Ovary (tissue), 10 donors: ENCODE measurements at places on chromosomes 16 and 17.

- no peak overlapping the region for H3K27ac ChIP-seq
- DNase-seq = no peak
- H3K4me1 ChIP-seq = no peaks in the 10 kb centered on the region
Measured at GRCh38 chr16:3550851-3551847, 26.1 kb downstream of the NLRC3 start.

DNA sequence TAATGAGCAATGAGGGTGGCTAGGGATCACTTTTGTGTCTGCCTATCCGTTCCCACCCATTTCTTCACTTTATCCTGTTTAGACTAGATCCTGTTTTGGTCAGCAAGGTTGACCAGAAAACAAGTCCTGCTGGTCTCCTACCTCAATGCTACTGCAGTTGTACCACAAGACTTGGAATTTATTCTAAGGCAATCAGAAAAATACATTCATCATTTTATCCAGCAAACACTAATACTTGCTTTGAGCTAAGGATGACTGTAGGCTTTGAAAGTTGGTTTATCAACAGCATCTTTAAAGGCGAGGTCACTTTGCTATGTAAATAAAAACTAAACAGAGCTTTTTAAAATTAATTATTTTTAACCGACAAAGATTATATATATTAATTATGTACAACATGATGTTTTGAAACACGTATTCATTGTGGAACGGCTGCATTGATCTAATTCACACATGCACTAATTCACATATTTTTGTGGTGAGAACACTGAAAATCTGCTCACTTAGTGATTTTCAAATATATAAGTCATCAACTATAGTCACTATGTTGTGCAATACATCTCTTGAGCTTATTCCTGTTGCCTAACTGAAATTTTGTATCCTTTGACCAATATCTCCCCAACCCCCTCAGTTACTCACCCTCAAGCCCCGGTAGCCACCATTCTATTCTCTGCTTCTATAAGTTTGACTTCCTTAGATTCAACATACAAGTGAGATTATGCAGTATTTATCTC, 125.9 kb upstream of the HS3ST3A1 start:
- no peaks in the 10 kb centered on the region for H3K36me3 ChIP-seq
- H3K4me1 ChIP-seq = no peaks in the 10 kb centered on the region
- no peak overlapping the region for H3K27ac ChIP-seq
- no peak overlapping the region for H3K4me3 ChIP-seq
- no peaks in the 10 kb centered on the region for H3K27me3 ChIP-seq

GRCh38 chr16:79269211-79269863, 331.2 kb downstream of the MAF start:
- no peaks in the 10 kb centered on the region for H3K36me3 ChIP-seq
- no peak for DNase-seq
- no peaks in the 10 kb centered on the region for H3K27me3 ChIP-seq
- no peaks in the 10 kb centered on the region for H3K4me1 ChIP-seq
- H3K27ac ChIP-seq = no peak overlapping the region

- no peak for DNase-seq
- peaks cover 8% of the 10 kb centered on the region for H3K4me1 ChIP-seq
- no peaks in the 10 kb centered on the region for H3K36me3 ChIP-seq
- H3K27me3 ChIP-seq = no peaks in the 10 kb centered on the region
Measured at GRCh38 chr17:9875441-9875840, 29.6 kb downstream of the RCVRN start.

DNA sequence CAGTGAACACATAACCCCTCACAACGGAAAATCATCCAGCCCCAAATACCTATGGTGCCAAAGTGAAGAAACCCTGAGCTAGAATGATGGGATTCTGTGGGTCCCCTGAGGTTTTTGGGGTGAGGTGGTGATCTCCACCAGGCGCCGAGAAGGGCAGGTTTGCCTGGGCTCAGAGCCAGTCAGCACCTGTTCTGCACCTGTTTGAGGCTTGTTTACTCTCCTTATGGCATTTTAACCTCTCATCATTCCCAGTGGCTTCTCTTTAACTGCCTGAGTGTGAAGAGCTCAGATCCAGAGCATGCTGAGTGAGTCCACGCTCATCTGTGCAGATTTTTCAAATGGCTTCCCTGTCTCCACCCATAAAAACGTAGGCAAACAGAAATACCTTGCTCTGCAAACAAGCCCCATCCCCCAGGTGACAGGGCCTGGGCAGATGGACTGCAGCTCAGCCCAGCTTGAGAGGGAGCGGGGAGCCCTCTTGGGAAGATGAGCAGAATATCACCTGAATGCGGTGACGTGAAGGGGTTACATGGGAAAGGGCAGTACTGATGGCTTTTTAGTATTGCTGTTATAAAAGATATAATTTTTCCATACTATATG, 40.1 kb upstream of the CLEC19A start:
- H3K27me3 ChIP-seq = no peaks in the 10 kb centered on the region
- no peak overlapping the region for H3K27ac ChIP-seq
- no peaks in the 10 kb centered on the region for H3K4me1 ChIP-seq
- no peak for DNase-seq
- H3K36me3 ChIP-seq = no peaks in the 10 kb centered on the region
- no peak overlapping the region for H3K4me3 ChIP-seq

- no peak overlapping the region for H3K4me3 ChIP-seq
- no peak for DNase-seq
- H3K36me3 ChIP-seq = no peaks in the 10 kb centered on the region
- no peak overlapping the region for H3K27ac ChIP-seq
Measured at GRCh38 chr17:77214328-77214727, 73.6 kb downstream of the SEC14L1 start.

DNA sequence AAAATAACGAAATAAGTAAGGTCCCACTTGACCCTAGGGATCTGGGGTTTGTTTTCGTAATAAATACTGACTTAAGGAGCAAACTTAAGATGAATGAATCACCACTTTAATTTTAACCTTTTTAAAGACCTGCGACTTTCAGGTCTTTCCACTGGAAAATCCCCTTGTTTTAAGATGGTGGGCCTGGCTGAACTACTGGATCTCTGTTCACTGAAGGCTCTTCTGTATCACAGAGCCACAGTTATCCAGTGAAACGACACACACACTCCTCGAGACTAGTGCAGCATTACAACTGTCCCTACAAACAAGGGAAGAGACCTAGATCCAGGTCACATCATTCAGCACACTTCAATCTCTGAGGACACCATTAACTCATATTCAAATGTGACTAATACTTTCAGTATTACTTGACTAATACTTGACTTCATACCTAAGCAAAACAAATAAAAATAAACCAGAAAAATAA, 299.0 kb downstream of the CEP112 start:
- no peaks in the 10 kb centered on the region for H3K27me3 ChIP-seq
- no peaks in the 10 kb centered on the region for H3K36me3 ChIP-seq
- H3K27ac ChIP-seq = no peak overlapping the region
- H3K4me1 ChIP-seq = peaks cover 2% of the 10 kb centered on the region
- H3K4me3 ChIP-seq = no peak overlapping the region
- no peak for DNase-seq

- no peaks in the 10 kb centered on the region for H3K27me3 ChIP-seq
- no peak for DNase-seq
- H3K4me1 ChIP-seq = no peaks in the 10 kb centered on the region
Measured at GRCh38 chr17:37714897-37715296, 30.0 kb downstream of the HNF1B start.

DNA sequence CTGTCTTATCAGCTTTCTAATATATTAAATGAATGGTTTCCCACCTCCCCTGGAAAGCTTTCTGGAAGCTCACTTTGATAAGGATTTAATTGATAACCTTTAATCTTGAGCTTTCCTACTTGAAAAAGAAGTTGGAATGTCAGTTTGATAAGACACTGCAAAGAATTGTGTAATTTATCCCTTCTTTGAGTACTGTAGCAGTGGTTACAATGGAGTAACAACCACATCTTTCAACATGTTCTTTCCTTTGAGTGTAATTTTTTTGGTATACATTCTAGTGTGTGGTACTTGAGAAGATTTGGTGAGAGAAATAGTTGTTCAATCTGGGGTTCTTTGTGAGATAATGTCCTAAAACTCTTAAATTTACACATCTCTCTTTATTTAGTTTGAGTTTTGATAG, 43.4 kb downstream of the CPD start:
- DNase-seq = no peak
- H3K36me3 ChIP-seq = no peaks in the 10 kb centered on the region
- H3K27ac ChIP-seq = no peak overlapping the region
- H3K27me3 ChIP-seq = no peaks in the 10 kb centered on the region

DNA sequence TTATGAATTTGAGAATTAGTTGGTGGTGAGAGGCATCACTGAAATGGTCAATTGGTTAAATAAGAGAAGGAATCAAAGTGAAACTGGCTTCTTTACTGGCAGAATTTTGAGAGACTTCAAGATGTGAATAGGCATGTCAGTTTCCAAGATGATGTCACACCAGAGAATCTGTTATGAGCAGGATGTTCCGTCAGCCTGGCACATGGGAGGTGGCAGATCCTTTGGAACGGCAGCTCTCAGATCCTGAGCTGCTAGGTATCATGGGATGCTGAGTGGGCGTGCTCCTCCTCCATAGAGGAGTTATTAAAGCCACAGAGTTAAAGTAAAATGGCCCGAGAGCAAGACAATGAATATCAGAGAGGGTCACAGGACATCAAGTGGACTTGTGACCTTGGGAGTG, 444.3 kb upstream of the HSBP1 start:
- no peaks in the 10 kb centered on the region for H3K36me3 ChIP-seq
- H3K27me3 ChIP-seq = no peaks in the 10 kb centered on the region
- H3K27ac ChIP-seq = no peak overlapping the region
- DNase-seq = no peak

GRCh38 chr17:41648411-41649195, 24.2 kb upstream of the KRT17 start:
- H3K4me3 ChIP-seq = peak overlapping the region; percentile 33
- no peak overlapping the region for H3K27ac ChIP-seq
- peak; percentile 79 for DNase-seq
- H3K27me3 ChIP-seq = no peaks in the 10 kb centered on the region
- H3K36me3 ChIP-seq = no peaks in the 10 kb centered on the region

GRCh38 chr16:82660075-82660645, 33.4 kb downstream of the CDH13 start:
- H3K4me1 ChIP-seq = no peaks in the 10 kb centered on the region
- H3K4me3 ChIP-seq = no peak overlapping the region
- H3K36me3 ChIP-seq = no peaks in the 10 kb centered on the region

DNA sequence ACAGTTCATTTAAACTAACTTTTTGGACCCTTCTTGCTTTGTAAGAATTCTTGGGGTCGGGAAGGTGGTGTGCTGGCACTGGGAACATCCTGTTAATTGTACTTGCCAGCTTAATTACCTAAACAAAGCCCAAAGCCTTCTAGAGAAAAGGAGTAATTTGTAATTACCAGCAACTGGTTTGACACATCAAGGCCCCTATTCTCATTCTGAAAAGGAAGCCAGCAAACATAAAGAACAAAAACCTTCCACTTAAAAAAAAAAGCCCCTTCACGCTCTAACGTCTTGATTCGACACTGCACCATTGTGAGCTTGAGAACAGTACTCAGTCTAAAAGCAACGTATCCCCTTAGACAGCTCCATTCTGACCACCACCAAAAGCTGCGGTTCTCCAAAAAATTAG, 74.7 kb upstream of the RPH3AL start:
- no peaks in the 10 kb centered on the region for H3K4me1 ChIP-seq
- H3K36me3 ChIP-seq = no peaks in the 10 kb centered on the region

- no peaks in the 10 kb centered on the region for H3K27me3 ChIP-seq
- no peaks in the 10 kb centered on the region for H3K4me1 ChIP-seq
- H3K4me3 ChIP-seq = no peak overlapping the region
- H3K36me3 ChIP-seq = no peaks in the 10 kb centered on the region
Measured at GRCh38 chr17:49382556-49382955, 20.5 kb upstream of the ZNF652 start.

DNA sequence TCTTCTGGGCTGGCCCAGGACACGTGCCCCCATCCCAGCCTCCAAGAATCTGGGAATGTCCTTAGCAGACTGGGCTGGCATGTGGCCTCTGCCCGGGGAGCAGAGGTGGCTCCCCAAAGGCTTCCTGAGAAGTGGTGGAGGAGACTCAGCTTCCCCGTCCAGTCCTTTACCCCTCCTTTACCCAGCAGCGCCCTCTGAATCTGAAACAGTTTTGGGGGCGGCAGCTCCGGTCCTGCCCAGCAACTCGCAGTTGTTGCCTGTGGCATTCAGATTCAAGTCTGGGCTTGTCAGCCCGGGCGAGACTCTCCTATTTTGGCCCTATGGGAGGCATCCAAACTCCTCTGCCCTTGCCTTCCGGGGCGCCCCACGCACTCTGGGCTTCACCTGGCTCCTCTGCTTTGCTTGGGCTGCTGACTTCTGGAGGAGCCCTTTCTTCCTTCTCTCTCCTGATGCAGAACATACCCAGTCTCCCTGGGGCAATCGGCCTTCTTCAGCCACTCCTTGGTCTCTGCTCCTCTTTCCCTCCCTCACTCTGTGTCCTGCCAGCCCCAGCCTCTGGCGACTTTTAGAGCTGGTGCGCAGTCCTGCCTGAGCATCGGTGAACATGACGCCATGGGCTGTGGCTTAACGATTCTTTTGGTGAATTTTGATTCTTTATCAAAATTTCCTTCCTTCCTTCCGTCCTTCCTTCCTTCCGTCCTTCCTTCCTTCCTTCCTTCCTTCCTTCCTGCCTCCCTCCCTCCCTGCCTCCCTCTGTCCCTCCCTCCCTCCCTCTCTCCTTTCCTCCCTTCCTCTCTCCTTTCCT, 55.2 kb downstream of the CMIP start:
- no peaks in the 10 kb centered on the region for H3K36me3 ChIP-seq
- no peak overlapping the region for H3K4me3 ChIP-seq
- no peaks in the 10 kb centered on the region for H3K27me3 ChIP-seq
- no peaks in the 10 kb centered on the region for H3K4me1 ChIP-seq

DNA sequence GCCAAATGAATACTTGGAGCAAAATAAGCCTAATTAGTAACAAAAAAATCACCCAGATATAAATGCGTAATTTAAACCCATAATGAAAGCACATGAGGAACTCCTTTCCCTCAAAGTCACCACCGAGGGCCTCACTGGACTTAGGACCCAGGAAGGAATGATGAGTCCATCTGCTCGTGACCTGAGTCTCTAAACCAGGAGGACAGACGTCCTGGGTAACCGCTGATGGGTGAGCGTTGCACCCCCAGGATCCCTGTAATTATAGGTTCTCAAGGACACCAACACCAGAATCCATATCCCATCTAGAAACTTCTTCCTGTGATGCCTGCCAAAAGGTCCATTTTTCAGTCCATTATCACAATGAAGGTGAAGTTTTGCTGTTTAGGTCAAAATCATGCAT, 121.4 kb downstream of the ZNF778 start:
- no peak overlapping the region for H3K4me3 ChIP-seq
- H3K36me3 ChIP-seq = no peaks in the 10 kb centered on the region
- no peak overlapping the region for H3K27ac ChIP-seq

GRCh38 chr16:13510425-13511151, 409.4 kb upstream of the ERCC4 start:
- H3K4me3 ChIP-seq = no peak overlapping the region
- H3K4me1 ChIP-seq = no peaks in the 10 kb centered on the region
- no peak overlapping the region for H3K27ac ChIP-seq
- H3K27me3 ChIP-seq = no peaks in the 10 kb centered on the region
- no peaks in the 10 kb centered on the region for H3K36me3 ChIP-seq

DNA sequence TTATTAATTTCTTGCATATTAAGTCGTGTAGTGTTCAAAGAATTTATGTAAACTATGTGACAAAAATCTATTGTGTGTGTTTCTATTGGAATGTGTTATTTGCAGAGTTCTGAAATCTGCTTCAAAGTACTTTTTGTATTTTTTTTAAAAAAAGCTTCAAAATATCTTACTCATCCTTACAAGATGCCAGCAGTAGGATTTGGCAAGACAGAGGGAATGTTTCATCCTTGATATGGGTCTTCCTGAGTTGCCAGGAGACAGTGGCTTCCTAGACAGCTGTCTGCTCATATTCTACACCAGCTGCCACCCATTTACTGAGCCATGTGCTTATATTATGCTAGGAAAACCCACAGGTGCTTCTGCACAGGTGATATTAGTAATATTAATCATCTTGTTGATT, 36.4 kb downstream of the EFCAB5 start:
- no peaks in the 10 kb centered on the region for H3K36me3 ChIP-seq
- H3K27ac ChIP-seq = no peak overlapping the region
- H3K4me3 ChIP-seq = no peak overlapping the region
- no peaks in the 10 kb centered on the region for H3K27me3 ChIP-seq
- DNase-seq = no peak
- H3K4me1 ChIP-seq = no peaks in the 10 kb centered on the region
